Astrocyte (in vitro differentiated cells and primary cell): ENCODE measurements at places on chromosomes 11 and 22. TPM values are rescaled to one million over a fixed set of nuclear protein-coding genes. Genes with fewer than 3 reads are reported as not detected.

- no peak overlapping the region for H3K27ac ChIP-seq
- no peaks in the 10 kb centered on the region for H3K36me3 ChIP-seq
- no peaks in the 10 kb centered on the region for H3K27me3 ChIP-seq
- no peak for DNase-seq
Observed at GRCh38 chr22:49094151-49094550, 733.5 kb downstream of the BRD1 start.

GRCh38 chr11:57399221-57399620, 8.8 kb upstream of the PRG2 start:
- no peaks in the 10 kb centered on the region for H3K36me3 ChIP-seq
- H3K4me3 ChIP-seq, result no peak overlapping the region
- peaks cover 25% of the 10 kb centered on the region for H3K27me3 ChIP-seq
- H3K27ac ChIP-seq, result no peak overlapping the region
- H3K4me1 ChIP-seq, result no peaks in the 10 kb centered on the region

DNA sequence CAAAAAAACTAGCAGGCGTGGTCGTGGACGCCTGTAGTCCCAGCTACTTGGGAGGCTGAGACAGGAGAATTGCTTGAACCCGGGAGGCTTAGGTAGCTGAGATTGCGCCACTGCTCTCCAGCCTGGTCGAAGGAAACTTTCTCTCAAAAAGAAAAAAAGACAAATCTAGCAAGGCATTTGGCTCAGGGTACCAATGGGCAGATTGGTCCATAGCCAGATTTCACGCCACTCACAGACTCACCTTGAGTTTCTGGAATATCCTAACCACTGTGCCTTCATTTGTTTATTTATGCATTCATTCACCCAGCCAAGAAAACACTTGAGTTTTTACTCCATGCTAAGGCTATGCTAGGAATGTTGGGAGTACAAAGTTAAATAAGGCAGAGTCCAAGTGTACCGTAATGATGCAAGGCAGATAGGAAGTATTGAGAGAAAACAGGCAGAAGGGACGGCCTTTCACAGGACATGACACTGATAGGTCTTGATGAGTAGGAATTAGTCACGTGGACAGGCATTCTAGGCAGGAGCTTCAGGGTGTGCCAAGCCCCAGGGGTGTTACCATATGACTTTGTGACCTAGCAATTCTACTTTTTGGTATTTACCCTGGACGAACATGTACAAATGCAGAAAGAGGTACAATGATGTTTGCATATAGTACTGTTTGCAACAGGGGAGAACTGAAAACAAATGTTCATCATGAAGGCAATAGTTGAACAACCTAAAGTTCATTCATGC, 3.0 kb upstream of the PACSIN3 start:
- no peak overlapping the region for H3K4me3 ChIP-seq
- H3K36me3 ChIP-seq, result no peaks in the 10 kb centered on the region
- no peaks in the 10 kb centered on the region for H3K27me3 ChIP-seq
- DNase-seq, result peak; percentile 83

GRCh38 chr22:45575607-45576272, 73.1 kb downstream of the FBLN1 start:
- no peak overlapping the region for H3K4me3 ChIP-seq
- H3K27ac ChIP-seq, result no peak overlapping the region
- H3K36me3 ChIP-seq, result no peaks in the 10 kb centered on the region
- H3K27me3 ChIP-seq, result no peaks in the 10 kb centered on the region
- DNase-seq, result no peak

DNA sequence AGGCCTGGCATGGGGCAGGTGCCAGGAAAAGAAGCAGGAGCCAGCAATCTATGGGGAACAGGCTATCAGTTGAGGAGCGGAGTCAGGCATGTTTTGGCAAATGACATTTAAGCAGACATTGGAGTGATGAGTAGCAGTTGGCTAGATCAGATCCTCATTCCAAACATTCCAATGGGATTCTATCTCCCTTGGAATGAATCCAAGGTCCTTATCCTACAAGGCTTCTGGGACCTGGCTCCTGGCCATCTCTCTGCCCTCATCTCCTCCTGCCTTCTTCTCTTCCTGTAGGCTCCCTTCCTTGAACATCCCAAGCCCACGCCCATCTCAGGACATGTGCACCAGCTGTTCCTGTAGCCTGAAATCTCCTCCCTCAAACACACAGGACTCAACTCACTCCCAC, 1074.5 kb downstream of the TBC1D22A start:
- no peaks in the 10 kb centered on the region for H3K27me3 ChIP-seq
- H3K4me3 ChIP-seq, result no peak overlapping the region
- no peak overlapping the region for H3K27ac ChIP-seq
- no peak for DNase-seq
- no peaks in the 10 kb centered on the region for H3K36me3 ChIP-seq

GRCh38 chr11:94477624-94478023, 16.0 kb downstream of the MRE11 start:
- H3K27me3 ChIP-seq, result no peaks in the 10 kb centered on the region
- H3K36me3 ChIP-seq, result peaks cover 4% of the 10 kb centered on the region
- H3K4me1 ChIP-seq, result no peaks in the 10 kb centered on the region
- H3K27ac ChIP-seq, result no peak overlapping the region
- no peak for DNase-seq
- no peak overlapping the region for H3K4me3 ChIP-seq

DNA sequence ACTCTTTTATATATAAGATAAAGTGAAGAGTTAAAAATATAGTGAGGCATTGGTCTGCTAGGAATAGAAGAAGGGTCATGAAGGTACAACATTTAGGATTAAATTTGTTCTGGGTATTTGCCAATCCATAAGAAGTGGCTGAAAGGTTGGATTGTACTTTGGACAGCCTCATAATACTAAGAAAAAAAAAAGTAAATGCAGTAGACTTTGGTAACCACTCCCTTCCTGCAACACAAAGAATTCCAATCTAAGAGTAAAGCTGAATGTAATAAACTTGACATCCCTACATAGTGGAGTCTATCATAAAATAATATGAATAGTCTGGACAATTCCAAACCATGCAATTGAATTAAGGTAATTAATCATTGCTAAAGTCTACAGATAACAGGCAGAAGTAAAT, 2294.4 kb downstream of the LRRC4C start:
- DNase-seq, result no peak
- no peak overlapping the region for H3K4me3 ChIP-seq
- no peaks in the 10 kb centered on the region for H3K36me3 ChIP-seq
- no peak overlapping the region for H3K27ac ChIP-seq

GRCh38 chr11:68527585-68527984, 67.0 kb downstream of the PPP6R3 start:
- no peak overlapping the region for H3K27ac ChIP-seq
- DNase-seq, result no peak
- H3K4me3 ChIP-seq, result no peak overlapping the region
- peaks cover 12% of the 10 kb centered on the region for H3K4me1 ChIP-seq
- no peaks in the 10 kb centered on the region for H3K27me3 ChIP-seq

The ALDH3B2 gene
- not detected in 2 replicates for total RNA-seq

The TSSK2 gene
- not detected in 2 replicates for total RNA-seq

The NNMT gene
- total RNA-seq, result 394 and 527 TPM in 2 replicates
